ENCODE measurements at places on chromosomes 1 and 21. TPM values are rescaled to one million over a fixed set of nuclear protein-coding genes. Genes with fewer than 3 reads are reported as not detected.

DNA sequence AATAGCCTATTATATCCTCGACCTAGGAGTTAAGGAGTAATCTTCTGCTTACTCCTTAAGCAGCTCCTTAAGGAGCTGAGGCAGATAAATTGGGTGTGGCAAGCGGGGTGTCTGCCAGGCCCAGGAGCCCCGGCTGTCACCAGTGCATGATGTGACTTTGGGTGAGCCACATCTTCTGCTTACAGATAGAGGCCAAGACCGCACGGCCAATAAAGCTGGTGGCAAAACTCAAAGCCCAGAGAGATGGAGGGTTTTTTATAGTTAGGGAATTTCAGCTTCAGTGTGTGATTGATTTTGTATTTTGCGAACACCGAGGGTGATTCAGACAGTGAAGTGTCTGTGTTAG, 9.8 kb downstream of the MX2 start:
- H3K4me3 ChIP-seq = no peak overlapping the region
- DNase-seq = no peak
- no peaks in the 10 kb centered on the region for H3K36me3 ChIP-seq
- peaks cover 3% of the 10 kb centered on the region for H3K4me1 ChIP-seq
- no peak overlapping the region for H3K27ac ChIP-seq

DNA sequence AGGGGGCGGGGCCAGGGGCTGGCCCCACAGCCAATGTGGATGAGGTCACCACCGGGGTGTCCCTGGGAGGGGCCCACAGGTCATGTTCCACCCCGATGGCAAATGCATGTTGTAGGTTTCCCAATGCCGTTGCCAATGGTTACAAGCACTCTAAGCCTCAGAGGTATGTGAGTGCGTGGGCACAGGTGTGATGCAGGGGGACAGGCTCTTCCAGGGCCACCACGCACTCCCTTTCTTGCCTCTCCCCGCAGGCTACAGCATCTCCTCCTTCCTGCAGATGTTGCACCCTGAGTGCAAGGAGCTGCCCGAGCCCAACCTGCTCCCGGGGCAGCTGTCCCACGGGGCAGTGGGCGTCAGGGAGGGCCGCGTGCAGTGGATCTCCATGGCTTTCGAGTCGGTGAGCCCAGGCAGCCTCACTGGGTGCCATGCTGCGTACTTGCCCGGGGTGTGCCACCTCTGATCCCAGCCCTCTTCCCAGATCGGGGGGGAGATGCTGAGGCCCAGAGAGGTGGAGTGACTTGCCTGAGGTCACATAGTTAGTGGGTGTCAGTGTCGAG, 52.4 kb downstream of the DISP3 start:
- DNase-seq = no peak
- no peaks in the 10 kb centered on the region for H3K4me1 ChIP-seq
- no peaks in the 10 kb centered on the region for H3K36me3 ChIP-seq
- H3K4me3 ChIP-seq = no peak overlapping the region

Gene CFAP74
- total RNA-seq = 1.1 TPM

Gene TTC34
- total RNA-seq = 2.4 TPM

DNA sequence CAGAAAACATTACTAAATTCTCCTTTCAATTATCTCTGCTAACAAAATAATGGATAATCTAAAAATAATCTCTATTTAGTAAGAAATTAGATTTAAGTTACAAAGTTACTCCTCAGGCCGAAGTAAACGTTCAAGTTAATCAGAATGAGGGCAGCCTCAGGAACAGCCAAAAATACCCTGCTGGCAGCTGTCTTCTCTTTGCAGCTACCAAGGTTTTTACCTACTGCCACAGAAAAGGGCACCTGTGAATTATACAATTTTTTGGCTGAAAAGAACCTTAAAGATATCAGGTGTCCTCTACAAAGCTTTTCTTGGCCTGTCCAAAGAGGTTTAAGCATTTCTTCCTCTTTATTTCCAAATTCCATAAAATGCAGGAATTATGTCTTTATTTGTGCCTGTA, 84.4 kb downstream of the AKT3 start:
- H3K4me3 ChIP-seq = no peak overlapping the region
- no peak for DNase-seq
- no peaks in the 10 kb centered on the region for H3K4me1 ChIP-seq
- H3K36me3 ChIP-seq = no peaks in the 10 kb centered on the region
- H3K27ac ChIP-seq = no peak overlapping the region

DNA sequence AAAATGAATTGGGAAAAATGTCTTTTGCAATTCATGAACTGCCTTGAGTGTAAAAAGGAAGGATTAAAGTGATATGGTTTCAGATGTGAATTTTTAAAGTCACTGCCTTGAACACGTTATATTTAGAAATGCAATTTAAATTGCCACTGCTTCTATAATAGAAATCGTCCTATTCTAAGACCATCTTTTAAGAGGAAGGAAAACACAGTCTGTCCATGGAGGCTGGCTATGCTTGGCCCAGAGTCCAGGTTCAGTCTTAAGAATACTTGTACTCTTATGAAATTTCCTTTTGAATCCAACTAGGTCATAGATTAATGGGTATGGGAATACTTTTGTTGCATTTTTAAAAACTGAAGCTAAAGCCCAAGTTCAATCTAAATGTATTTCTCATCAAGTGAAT, 86.0 kb downstream of the PCNX2 start:
- no peak for DNase-seq
- H3K4me3 ChIP-seq = no peak overlapping the region
- H3K36me3 ChIP-seq = no peaks in the 10 kb centered on the region
- H3K27me3 ChIP-seq = no peaks in the 10 kb centered on the region
- H3K27ac ChIP-seq = no peak overlapping the region

DNA sequence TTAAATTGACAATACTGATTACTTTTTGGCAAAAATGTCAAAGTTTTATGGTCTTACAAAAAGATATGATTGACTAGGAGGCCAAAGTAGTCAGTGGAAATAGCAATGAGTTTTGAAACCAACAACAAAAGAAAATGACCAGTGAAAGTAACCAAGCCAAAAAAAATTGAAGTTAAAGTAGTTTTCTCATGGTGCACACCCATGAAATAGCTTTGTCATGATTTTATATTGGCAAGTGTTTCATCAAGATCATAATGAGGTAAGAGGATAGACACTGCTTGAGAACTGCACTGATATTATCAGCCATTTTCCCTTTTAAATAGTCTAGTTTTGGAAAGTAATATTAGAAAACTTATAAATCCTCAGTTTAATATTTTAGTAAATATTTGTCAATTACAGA, 206.2 kb upstream of the ADAMTS5 start:
- H3K4me1 ChIP-seq = no peaks in the 10 kb centered on the region
- H3K27ac ChIP-seq = no peak overlapping the region
- no peaks in the 10 kb centered on the region for H3K36me3 ChIP-seq
- H3K27me3 ChIP-seq = no peaks in the 10 kb centered on the region
- no peak for DNase-seq

All from Peyer's patch (tissue), 4 donors.